Fibroblast of skin of back (primary cell): ENCODE measurements at places on chromosomes 11 and 22.

DNA sequence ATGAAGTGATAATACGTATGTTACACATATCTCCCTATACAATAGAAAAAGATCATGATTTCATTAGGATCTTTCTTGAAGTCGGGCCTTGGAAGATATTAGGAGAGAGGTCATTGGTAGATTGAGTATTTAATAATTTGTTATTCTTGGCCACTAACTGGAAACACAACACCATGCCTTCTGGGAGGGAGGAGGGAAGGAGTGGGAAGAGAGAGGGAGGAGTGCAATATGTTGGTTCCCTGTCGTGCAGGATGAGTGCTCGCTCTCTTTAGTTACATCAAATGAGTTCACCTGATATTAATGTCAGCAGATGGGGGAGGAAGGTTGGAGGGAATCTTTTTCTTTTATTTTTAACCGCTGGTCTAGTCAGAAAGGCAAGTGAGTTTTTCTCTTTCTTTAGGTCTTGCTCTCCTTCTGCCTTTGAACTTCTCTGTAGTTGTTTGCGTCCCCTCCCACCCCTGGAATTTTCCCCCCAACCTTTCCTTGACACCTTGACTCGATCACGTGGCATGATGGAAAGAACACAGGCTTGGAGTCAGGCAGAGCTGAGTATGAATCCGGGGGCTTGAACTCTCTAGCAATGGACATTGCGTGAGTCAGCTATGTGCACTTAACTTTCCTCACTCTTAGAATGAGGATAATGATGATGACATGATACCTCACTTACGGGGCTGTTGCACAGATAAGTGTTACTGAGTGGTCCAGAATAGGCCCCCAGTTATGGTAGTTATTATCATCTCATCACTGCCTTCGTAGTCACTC is 6.2 kb downstream of the ADAMTS15 start:
- no peak for DNase-seq

GRCh38 chr11:16001899-16002426 is 354.4 kb downstream of the SOX6 start:
- DNase-seq: peak; percentile 80

DNA sequence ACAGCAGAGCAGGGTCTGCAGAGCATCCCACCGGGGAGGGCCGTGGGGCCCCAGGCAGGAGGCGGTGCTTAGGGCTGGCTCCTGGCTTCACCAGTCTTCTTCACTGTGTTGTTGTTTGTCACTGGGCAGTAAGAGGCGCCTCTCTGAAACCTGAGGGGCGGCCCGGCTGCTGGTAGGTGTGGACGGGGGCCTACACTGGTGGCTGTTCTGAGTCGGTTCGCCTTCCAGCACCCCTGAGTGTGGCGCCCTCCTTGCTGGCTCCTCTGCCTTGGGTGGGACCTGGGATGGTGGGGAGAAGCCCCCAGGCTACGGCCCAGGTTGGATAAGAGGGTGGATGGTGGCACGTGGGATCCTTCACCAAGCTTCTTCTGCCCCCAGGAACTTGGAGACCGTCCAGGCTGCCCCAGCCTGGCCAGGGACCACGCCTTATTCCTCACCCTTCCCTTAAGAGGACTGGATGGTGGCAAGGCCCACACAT is 10.4 kb upstream of the GRAMD4 start:
- no peak for DNase-seq

DNA sequence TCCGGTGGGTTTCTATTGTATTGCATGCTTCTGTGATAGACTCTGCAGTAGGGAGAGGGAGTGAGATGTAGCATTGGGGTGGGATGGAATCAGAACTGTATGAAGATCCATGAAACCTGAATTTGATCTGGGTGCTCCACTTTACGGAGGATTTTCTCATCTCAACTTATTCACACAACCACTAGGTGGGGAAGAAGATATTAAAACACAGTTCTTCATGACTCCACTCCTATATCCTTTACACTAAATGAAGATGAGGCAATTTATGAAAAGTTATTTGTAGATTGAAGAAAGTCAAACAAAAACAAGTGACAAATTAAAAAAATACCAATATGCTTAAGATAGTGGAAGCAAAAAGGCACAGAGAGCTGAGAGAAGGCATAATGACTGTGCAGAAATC is 92.6 kb upstream of the PDGFD start:
- DNase-seq: no peak

GRCh38 chr22:37310075-37310606 is 27.8 kb downstream of the CYTH4 start:
- no peak for DNase-seq

DNA sequence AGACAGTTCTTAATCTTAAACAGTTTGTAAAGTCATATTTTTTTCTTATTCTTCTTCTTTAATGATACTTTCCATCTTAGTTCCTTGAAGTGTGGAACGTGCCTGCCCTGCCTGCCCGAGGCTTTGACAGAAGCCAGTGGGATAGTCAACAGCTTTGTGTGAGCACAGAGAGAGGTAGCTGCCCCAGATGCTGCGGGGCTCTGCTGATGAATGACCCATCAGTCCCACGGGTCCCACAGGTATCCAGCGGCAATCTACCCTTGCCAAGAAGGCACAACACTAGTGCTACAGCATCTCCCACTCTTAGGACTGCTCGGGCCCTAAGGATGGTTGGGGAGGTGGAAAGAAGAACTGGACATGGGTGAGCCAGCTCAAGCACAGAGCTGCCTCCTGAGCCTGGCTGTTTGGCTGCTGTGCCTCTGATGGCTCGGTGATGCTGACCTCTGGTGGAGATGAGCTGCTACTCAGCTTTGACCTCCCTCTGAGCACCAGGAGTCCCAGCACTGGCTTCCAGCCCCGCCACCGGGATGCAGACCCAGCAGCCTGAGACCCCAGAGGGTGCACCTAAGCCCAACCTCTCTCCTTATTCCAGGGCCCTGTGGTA is 11.8 kb upstream of the APLNR start:
- peak; percentile 73 for DNase-seq

DNA sequence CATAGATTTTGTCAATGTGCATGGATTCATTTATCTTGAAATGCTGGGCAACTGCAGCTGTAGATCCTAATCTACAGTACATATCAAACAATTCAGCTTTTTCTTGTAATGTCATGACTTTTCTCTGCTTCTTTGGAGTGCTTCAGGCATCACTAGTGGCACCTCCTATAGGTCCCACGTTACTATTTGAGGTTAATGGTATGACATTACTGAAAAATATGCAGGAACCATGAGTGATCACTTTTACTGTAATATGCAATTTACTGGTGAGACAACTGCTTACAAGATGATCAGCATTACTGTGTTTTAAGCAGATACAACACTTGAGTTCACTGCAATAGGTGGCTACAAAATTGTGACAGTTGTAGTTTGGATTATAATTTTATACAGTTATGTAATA is 3.0 kb downstream of the CENATAC start:
- peak; percentile 39 for DNase-seq

- no peak for DNase-seq
These were observed 12.1 kb downstream of the LRFN4 start for GRCh38 chr11:66868726-66869566.

- no peak for DNase-seq
These were observed 45.2 kb downstream of the SEZ6L start for GRCh38 chr22:26214466-26214865.

DNA sequence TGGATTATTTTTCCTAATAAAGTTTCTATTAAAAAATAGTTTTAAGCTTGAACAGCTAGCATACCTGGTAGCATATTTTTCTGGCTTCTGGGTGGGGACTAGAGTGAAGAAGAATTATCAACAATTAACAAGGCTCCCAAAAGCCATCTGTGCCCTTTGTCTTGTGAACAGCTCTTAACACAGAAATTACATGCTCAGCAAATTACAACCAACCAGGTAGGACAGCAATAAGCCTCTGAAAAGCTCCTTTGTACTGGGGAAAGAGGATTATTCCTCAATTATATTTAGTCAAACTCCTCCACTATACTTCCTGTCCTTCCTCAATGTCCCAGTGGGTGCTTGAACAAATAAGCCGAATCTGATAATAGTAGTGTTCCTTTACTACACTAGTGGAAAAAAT is 162.8 kb downstream of the RAB38 start:
- DNase-seq: no peak
